ENCODE measurements at places on chromosomes 1 and 21.

GRCh38 chr1:42148166-42148565 is 5.0 kb upstream of the GUCA2B start:
- DNase-seq, result no peak

DNA sequence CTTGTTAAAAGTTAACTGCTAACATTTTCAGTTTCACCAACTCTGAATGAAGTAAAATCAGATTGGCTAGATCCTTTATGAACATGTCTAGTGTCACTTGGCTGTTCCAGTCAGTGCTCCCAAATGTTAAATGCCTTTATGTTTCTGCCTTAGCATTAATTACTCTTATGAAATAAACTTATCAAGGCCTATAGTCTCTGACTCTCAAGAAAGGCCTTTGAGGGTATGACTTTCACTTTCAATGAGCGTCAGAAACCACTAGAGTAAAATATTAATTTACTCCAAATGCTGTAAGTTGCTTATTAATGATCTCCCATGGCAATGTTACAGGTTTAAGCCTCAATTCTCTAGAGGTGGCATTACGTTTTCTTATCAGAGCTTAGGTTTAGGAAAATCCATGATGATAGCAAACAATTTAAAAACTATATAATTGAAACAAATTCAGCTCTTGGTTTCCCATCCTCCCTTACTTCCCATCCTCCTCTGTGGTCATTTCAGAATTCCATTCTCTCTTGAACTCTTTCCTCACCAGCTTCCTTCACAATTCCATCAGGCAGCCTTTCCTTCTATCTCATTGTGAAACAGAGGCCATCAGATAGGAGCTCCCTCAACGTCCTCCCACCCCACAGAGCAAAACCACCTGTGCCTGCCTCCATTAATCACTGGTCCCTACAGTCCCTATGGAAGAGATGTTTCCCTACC is 108.6 kb upstream of the COP1 start:
- DNase-seq, result no peak

DNA sequence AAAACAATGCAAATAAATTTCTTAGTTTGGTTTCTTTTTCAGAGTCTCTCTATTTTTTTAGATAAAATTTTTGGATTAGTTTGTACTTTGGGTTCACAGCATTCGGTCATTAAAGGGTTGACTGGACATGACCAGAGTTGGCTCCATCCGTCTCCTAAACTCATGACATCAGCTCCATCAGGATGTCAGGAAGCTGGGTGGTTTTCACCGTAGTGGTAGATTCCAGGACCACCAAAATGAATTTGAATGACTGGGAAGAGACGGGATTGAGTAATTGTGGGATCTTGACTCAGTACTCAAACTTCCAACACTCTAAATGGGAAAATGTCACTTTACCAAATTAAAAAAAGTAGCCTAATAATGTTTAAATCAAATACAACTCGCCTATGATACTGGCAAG is 279.2 kb upstream of the DUSP10 start:
- DNase-seq, result no peak

DNA sequence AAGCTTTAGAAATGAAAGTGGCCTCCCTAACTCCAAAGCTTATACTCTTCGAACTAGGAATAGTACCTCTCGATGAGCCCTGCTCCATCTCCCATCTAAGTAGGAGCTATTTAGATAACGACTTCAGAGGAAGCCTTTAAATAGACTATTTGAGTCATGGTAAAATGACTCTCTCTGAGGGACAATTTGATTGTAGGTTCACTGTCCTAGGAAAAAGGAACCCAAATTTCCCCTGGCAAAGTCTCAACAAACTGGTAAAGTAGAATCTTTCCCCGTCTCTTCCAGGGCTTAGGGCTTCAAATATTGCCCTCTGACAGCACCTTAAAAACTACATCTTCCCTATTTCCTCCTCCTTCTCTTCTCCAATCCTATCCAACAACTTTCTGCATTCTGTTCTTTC is 2.0 kb upstream of the FCER1A start:
- DNase-seq, result no peak

GRCh38 chr1:227773558-227773957 is 38.3 kb downstream of the SNAP47 start:
- DNase-seq, result no peak

DNA sequence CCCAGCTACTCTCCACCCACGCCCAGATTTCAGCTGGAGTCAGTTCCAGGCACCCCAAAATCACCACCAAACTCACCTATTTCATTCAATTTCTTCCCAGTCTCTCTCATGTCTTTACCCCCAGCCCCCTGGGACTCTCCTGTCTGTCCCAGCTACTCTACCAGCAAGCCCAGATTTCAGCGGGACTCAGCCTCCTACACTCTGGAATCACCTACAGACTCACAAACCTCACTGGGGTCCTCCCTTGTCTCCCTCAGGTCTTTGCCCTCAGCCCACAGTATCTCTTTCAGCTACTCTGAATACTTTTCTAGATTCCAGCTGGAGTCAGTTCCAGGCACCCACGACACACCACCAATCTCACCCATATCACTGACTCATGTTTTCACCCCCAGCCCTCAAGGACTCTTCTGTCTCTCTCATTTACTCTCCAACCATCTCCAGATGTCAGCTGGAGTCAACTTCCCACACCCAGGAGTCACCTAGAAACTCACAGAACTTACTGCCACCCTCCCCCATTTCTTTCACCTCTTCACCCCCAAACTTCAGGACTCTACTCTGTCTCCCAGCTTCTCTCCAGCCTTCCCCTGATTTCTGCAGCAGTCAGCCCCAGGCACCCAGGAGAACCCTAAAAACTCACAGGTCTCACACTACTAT is 1529.3 kb upstream of the TPTE start:
- no peak for DNase-seq

DNA sequence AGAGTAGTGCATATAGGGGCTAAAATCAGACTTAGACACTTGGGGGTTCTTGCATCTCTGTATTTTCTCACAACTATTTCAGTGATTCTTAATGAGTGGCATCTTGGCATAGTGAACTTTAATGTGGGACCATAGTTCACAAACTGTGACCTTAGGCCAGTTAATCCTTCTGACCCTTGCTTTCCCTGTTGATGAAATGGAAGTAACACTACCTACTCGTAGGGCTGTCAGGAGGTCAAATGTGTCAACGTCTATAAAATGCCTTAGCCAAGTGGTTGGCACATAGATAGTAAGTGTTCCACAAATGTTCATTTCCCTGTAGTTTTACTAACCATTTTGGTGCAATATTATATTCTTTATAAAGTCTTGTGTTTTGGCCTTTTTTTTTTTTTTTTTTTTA is 49.4 kb downstream of the DYRK1A start:
- DNase-seq, result no peak

DNA sequence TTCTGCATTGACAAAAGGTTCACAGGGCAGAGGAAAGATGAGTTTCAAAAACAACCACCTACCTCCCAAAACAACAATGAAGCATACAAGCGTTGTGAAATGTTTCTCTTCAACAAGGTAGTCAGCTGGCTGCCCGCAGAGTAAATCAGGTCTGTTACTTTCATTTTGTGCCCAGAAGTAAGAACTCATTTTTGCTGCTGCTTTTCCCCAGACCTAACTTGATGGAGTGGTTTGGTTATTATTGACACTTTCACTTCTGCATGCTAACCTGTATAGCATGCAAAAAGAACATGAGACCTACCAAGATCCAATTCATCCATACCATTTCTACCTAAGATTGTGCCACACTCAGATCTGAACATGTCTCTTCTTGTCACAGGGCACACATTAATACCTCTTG is 1.3 kb downstream of the SLC9C2 start:
- peak; percentile 11 for DNase-seq

- peak; percentile 46 for DNase-seq
Measured at GRCh38 chr1:212782422-212783154, 9.0 kb downstream of the NSL1 start.

GRCh38 chr1:39901714-39902459 is at the start of gene MYCL:
Gene MYCL (minus strand): TSS chr1:39901917. CDS start chr1:39901434, 483 bp downstream.
- peak; percentile 94 for DNase-seq

GRCh38 chr21:16162953-16163352 is 433.2 kb downstream of the USP25 start:
- peak; percentile 23 for DNase-seq

DNA sequence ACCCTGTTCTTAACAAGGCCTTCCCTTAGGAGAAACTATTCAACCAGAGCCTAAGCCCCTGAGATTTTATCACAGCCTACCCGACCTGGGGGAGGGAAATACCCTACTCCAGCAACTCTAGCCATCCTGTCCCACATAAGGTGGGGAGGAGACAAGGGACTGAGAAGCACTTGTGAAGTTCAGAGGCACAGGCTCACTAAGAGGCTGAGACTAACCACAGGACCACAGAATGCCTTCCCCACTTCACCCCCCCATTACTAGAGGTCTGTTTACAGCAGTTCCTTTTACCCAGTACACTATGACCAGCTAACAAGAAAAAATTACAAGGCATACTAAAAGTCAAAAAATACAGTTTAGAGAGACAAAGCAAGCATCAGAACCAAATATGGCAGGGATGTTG is 86.8 kb downstream of the TEX35 start:
- DNase-seq, result no peak

DNA sequence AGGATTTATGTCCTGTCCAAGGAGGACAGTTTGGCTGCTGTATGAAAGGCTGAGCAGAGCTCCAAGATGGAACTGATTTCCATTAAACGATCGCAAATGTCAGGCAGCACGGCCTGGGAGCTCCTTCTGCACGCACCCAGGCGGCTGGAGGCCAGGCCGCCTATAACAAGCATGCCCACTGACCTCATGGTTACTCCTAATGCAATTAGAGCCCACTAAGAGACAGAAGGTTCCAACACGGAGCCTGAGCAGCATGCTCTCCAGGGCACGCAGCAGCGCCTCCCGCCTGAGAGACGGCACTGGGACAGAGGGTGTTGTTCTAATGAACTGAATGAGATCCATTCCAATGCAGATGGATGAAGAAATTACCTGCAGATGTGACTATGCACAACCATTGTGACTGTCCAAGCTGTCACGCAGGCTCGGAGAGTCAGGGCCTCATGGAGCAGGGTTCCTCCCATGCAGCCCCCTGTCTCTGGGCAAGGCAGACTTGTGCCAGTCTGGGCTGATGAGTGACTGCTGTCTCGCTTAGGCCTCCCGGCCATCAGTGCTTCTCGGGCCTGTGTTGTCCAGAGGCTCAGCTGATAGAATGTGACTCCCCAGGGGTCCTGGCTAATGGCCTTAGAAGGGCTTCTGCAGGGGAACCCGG is 25.2 kb upstream of the CDCA8 start:
- no peak for DNase-seq

DNA sequence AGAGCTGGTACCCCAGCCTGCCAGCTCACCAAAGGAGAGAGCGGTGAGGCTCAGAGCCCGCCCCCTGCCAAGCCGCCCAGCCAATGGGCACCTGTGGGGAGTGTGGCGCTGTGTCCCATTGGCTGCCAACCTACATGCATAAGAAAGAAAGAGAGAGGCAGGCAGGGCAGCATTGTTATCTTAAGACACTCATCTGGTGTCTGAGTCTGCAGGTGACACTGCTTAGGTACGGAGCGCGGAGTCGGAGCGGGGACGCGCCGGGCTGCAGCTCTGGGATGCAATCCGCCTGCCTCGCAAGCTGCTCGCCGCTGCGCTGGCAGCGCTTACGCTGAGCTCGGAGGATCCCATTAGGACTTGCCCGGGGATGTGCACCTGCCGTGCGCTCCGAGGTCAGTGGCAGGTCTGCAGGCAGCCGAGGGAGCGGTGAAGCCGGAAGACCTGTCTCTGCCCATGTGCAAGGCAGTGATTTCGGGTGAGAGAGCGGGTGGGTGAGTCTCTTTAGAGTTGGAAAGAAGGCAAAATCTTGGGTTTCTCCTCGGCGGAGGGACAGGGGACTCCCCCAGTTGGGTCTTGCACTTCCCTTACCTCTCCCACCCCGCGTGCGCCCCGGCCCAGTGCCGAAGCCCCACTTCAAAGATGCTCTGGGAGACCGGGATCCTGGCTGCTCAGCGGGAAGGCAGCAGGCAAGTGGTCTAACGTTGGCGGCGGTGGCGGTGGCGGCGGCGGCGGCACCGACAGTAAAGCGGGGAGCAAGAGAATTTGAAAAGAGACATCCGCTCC is at the start of gene BRINP2:
Gene BRINP2 (plus strand): TSS at position 203 of the 780 bp plus-strand sequence. CDS start 58,919 bp downstream, outside the sequence.
- peak; percentile 73 for DNase-seq

- DNase-seq, result no peak
Measured at GRCh38 chr1:245901037-245901436, 606.0 kb downstream of the SMYD3 start.

DNA sequence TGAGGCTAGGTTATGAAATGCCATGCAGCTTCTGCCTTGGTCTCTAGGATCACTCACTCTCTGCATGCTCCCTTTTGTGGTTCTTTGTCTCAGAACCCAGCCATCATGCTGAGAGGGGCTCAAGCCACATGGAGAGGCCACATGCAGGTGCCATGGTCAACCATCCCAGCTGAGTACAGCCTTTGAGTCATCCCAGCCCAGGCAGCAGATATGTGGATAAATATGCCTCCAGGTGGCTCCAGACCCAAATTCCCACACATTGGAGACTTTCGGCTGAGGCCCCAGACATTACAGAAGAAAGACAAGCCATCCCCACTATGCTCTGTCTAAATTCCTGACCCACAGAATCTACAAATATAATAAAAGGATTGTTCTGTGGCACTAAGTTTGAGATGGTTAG is 102.0 kb downstream of the LHX9 start:
- DNase-seq, result peak; percentile 12

GRCh38 chr1:211515090-211516023 is 23.4 kb upstream of the RD3 start:
- DNase-seq, result peak; percentile 73

- DNase-seq, result no peak
Measured at GRCh38 chr1:13803546-13804239, 103.7 kb downstream of the PRDM2 start.

DNA sequence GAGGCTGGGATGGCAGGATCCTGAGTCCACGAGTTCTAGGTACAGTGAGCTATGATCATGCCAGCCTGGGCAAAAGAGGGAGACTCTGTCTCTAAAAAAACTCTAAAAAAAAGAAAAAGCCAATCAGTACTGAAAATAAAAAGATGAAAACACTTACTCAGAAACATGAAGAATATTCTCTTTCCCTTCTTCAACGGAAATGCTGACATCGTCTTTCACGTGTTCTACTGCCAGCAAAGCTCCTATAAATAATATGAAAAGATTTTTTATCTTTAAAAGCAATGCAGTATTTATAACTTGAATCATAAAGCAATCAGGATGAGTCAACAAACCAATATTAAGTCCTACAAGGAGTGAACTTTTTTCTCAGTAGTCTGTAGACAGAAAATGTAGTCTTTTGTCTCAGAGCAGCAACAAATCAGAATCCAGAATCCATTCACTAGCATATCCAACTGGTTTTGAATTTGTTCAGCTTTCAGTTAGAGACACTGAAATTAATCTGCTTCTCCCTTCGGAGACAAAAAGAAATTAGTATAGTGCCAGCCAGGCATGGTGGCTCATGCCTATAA is 6.2 kb downstream of the EPRS1 start:
- DNase-seq, result no peak

- DNase-seq, result peak; percentile 80
Measured at GRCh38 chr1:205595861-205596260, 36.0 kb downstream of the ELK4 start.

GRCh38 chr21:44263221-44263760 is 1.6 kb upstream of the DNMT3L start:
- DNase-seq, result no peak

GRCh38 chr1:236275586-236275985 is 6.2 kb downstream of the ERO1B start:
- no peak for DNase-seq

All from epithelial cell of esophagus (primary cell).